Forelimb muscle (tissue), 1 donor: ENCODE measurements at places on chromosomes 13 and 19. TPM values are rescaled to one million over a fixed set of nuclear protein-coding genes. Genes with fewer than 3 reads are reported as not detected.

DNA sequence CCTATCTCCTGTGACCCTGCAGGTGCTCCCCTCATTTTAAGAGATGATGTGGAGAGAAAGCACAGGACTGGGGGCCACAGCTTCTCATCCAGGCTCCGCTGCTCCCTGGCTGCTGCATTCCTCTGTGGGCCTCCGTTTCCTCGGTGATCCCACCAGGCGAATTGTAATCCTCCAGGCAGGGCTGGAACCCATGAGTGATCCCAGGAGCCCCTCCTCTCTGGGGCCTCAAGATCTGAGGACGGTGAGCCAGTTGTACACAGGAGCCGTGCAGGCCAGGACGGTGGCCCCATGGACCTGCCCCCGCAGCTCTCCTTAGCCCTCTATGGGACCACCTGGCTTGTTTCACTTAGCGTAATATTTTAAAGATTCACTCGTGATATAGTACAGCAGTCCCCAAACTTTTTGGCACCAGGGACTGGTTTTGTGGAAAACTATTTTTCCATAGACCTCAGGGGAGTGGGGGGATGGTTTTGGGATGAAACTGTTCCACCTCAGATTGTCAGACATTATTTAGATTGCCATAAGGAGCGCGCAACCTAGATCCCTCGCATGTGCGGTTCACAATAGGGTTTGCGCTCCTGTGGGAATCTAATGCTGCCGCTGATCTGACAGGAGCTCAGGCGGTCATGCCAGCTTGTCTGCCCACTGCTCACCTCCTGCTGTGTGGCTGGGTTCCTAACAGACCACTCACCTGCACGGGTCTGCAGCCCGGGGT, 5.6 kb downstream of the FFAR3 start:
- DNase-seq, result no peak

GRCh38 chr19:46481947-46482346, 10.6 kb upstream of the PNMA8A start:
- DNase-seq, result peak; percentile 94

Gene SPACA4
- polyA plus RNA-seq, result not detected

DNA sequence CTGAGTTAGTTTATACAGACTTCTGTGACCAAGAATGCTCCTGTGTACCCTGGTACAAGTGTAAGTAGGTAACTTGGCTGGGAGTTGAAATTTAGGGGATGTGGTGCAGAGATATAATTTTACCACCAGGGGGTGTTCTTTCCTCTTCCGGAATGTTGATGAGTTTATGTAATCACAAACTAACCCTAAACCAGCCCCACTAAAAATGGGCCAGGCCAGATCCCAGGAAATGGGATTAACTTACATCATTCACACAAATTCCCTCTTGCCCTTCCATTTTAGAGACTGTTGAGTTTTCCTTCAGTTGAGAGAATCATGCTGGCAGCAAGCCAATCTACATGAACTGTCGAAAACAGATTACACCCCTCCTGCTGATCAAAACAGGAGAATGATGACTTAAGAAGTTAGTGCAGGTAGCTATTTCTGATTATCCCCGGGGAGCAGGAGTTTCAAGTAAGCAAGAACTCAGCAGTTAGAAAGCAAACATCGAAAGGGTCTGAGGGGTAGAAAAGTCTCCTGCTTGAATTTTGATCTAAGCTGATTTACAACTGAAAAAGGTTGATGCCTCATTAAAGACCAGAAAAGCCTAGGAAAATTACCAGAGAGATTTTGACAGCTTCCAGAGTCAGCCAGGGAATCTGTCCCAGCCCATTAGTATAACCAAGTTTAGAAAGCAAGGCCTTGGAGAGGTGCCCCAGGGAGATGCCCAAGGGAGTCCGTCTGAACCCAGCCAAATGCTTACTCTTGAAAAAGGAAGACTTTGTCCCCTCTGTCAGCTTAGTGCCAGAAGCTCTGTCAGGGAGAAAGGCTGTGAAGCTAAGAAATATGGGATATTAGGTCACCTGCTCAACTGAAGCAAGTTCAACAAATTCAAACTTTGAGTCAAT, 32.3 kb upstream of the MED4 start:
- DNase-seq, result peak; percentile 49

Gene GARIN5B
- polyA plus RNA-seq, result not detected

- DNase-seq, result no peak
Measured at GRCh38 chr13:62687732-62688131, 1272.1 kb upstream of the PCDH20 start.

Gene ALOX5AP
- 4.3 TPM for polyA plus RNA-seq

- no peak for DNase-seq
Measured at GRCh38 chr19:6458695-6459261, 814 bp downstream of the SLC25A23 start.

DNA sequence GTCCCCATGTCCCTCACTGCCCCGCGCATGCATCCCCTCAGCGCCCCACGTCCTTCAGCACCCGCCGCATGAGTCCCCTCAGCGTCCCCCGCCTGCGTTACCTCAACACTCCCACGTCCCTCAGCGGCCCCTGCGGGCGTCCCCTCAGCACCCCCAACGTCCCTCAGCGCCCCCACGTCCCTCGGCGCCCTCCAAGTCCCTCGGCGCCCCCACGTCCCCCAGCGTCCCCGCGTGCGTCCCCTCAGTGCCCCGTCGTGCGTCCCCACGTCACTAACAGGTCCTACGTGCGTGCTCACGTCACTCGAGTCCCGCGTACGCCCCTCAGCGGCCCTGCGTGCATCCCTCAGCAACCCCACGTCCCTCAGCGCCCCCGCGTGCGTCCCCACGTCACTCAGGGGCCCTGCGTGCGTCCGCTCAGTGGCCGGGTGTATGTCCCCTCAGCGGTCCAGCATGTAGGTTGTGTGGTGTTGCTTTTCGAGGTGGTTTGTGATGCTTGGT, 19.5 kb upstream of the GAS6 start:
- no peak for DNase-seq

DNA sequence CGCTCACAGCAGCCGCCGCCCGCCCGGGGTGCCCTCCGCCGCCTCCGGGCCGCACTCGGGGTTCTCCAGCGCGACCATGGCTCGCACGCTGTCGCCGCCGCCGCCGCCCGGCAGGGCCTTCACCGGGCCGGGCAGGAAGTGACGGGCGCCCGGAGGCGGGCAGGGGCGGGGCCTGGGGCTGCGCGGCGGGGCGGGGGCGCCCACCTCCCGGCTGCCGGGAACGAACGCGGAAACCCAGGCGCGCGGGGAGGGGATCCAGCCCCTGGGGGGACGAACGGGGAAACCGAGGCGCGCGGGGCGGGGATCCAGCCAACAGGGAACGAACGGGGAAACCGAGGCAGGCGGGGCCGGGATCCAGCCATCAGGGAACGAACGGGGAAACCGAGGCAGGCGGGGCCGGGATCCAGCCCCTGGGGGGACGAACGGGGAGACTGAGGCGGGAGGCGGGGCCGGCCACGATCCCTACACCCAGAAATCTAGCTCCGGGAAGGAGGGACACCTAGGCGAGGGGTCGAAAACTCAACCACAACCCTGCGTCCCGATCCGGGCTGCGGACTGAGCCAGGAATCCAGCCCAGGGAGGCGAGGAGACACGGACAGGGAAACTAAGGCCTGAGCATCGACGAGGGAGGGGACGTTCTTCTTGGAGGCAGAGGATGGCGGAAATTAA, at the start of gene R3HDM4:
R3HDM4 (minus strand) TSS at position 140 of the 669 bp plus-strand sequence; CDS start at position 78, 62 bp downstream.
- DNase-seq, result no peak

Gene PDX1
- polyA plus RNA-seq, result not detected

- DNase-seq, result no peak
Measured at GRCh38 chr13:54232700-54233099, 1204.1 kb downstream of the OLFM4 start.

GRCh38 chr13:25118378-25118905, 22.5 kb downstream of the PABPC3 start:
- DNase-seq, result no peak

Gene UBE2M
- 61.8 TPM for polyA plus RNA-seq

DNA sequence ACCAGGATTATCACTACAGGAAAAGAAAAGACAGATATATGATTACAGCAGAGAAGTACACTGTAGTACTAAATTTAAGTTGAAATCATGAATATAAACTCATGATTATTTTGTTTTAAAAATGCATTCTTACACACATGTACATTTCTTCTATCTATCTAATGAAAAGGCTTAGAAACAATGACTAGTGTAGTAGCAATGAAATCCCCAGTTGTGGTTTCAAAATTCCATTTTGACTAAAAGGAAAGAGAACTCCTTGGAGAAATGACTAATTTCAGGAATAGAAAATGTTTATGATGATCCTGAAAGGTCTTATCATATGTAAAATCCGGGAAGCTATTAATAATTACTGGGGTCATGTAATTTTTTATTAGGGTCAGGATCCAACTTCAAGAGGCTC, 195.0 kb upstream of the STARD13 start:
- no peak for DNase-seq

- DNase-seq, result no peak
Measured at GRCh38 chr19:38375748-38376147, 1.4 kb downstream of the PSMD8 start.

DNA sequence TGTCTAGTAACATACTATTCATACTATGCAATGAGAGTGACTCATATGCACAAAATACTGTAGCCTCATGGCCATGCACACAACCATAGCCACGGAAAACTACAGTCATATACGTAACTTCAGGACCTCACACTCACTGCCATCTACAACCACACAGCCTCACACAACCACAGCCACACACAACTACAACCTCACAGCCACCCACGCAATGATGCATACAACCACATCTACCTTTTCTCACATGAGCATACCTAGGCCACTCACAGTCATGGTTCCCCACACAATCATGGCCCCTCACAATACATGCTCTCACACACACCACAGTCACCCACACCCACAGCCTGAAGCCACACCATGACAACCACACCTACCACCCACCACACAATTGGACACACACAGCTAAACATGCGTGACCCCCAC, 8.7 kb upstream of the TNFSF14 start:
- DNase-seq, result no peak

DNA sequence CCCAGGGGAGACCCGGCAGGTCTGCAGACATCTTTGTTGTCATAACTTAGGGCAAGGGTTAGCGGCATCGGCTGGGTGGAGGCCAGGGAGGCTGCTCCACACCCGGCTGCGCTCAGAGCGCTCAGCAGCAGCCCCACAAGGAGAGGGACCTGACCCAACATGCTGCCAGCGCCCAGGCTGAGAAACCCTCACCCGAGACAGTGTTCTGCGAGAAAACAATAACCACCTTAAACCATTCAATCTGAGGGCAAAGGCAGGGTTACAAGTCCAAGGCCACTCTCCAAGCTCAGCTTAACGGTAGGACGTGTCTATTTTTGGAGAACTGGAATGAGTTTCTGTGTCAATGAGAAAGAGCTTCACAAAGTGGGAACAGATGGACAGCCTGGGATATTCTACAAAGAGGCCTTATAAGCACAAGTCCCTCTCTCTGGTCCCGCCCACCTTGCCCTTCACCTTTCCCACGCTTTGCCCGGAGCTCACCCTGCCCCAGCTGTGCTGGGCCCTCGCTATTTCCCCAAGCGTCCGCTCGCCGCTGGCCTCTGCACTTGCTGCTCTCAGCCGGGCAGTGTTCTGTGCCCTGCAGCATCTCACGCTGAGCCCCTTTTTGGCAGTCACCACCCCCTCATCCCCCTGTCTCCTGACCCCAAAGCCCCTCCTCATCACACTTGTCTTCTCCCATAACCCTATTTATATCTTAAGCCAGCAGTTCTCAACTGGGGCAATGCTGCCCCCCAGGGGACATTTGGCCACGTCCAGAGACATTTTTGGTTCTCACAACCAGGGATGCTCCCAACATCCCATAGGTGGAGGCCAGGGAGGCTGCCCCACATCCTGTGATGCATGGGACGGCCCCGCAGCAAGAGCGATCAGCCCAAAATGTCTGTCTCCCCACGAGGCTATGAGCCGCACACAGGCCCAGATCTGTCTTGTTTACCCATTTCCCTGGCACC, 17.6 kb downstream of the PPP1R12C start:
- DNase-seq, result no peak

GRCh38 chr13:41325752-41326151, 14.7 kb downstream of the NAA16 start:
- no peak for DNase-seq

Gene TMEM255B
- 7.2 TPM for polyA plus RNA-seq

Gene MEIS3
- 6.3 TPM for polyA plus RNA-seq

Gene SMIM17
- polyA plus RNA-seq, result 1.7 TPM

DNA sequence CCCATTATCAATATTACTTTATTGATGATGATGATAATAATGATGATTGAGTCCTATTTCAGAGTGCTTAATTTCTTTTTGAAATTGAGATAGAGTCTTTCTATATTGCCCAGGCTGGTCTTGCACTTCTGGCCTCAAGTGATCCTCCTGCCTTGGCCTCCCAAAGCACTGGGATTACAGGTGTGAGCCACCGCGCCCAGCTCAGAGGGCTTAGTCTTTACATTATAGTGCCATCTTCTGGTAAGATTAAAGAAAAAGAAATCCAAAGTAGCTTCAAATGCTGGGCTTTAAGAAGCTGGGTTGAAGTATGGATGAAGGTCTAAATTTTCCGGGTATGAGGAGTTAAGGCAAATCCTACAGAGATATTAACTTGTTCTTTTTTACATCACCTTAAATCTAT, 3.4 kb upstream of the ZNF333 start:
- no peak for DNase-seq

DNA sequence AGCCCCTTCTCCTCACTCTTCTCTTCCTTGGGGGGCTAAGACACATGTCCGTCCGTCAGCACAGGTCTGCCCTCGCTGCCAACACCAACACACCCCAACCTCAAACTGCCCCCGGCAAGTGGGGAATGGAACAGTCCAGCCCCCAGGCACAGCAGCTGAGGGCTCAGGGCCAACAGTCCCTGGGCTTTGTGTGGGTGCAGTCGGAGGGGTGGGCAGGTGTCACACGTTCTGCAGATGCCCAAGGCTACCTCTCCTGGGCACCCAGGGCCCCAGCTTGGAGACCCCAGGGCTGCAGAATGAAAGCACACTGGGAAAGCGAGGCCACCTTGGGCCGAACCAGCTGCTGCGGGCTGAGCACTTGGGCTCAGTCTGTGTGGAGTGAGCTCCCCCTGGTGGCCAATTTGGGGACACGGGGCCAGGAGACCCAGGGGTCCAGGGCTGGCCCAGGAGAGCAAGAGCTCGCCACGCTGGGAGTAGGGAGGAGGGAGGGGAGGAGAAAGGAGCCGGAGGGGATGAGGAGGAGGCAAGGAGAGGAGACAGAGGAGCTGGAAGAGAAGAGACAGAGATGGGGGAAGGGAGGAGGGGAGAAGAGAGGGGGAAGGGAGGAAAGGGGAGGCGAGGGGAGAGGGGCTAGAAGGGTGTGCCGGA, 14.0 kb upstream of the ATP8B3 start:
- peak; percentile 29 for DNase-seq

GRCh38 chr19:13417054-13417453, 89.2 kb downstream of the CACNA1A start:
- no peak for DNase-seq

Gene MISP
- 0.19 TPM for polyA plus RNA-seq

DNA sequence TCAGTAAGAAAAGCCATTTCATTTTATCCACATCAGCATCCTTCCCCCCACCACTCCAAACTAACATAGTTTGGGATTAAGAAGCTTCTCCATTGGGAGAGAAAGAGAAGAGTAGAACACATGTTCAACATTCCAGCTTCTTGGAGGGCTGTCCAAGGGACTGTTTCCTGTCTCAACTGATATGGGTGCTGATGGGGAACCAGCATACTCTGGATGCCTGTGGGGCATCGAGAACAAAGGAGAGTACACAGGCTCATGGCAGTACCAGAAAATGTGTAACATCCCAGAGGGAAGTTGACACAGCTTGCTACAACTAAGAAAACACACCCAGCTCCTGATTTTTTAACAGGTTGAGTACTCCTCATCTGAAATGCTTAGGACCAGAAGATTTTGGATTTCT, 24.7 kb downstream of the SUCLA2 start:
- DNase-seq, result no peak

- no peak for DNase-seq
Measured at GRCh38 chr13:39254601-39255000, 216.3 kb downstream of the NHLRC3 start.

Gene PCSK4
- polyA plus RNA-seq, result 1.4 TPM
